IPS-NIHi11 (cell line): ENCODE measurements at places on chromosomes 2 and 18.

DNA sequence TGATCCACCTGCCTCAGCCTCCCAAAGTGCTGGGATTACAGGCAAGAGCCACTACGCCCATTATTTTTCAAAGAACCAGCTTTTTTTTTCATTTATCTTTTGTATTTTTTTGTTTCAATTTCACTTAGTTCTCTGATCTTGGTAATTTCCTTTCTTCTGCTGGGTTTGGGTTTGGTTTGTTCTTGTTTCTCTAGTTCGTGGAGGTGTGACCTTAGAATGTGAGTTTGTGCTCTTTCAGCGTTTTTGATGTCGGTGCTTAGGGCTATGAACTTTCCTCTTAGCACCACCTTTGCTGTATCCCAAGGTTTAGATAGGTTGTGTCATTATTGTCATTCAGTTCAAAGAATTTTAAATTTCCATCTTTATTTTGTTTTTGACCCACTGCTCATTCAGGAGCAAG is 86.7 kb upstream of the MSTN start:
- no peak for DNase-seq

DNA sequence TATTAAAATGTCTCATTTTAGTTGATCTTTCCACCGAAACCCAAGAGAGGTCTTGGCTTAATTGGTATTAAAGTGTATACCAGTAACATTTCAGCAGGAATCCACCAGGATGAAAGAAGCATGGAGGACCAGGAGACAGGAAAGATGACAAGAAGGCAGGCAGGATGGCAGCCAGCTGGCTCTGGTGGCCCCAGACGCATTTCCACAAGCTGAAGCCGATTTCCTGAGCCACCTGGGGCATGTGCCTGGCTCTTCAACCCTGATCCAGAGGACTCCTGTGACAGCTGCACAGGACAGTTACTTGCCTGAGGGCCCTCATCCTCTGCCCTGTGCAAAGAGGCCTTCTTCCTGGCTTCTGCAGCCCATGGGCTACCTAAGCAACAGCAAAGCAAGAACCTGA is 56.9 kb upstream of the NFU1 start:
- DNase-seq: no peak

- DNase-seq: no peak
These were observed 277.2 kb upstream of the MGAT5 start for GRCh38 chr2:133976659-133977058.

DNA sequence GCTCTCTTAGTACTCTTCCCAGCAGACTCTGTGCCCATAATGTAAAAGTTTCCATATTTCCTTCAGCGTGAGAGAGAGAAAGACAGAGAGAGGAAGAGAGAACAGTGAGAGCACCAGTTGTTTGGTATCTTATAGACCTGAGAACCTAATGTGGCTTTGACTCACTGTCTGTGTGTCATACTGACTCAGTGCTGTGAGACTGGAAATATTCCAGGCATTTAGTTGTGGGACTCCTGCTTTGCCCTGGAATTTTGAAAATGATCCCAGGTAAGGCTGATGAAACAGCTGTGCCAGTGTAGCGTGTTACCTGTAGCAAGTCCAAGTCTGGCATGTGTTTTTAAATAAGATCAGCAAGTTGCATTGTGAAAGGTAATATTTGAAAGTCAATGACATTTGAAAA is 87.9 kb upstream of the KCNH7 start:
- no peak for DNase-seq

DNA sequence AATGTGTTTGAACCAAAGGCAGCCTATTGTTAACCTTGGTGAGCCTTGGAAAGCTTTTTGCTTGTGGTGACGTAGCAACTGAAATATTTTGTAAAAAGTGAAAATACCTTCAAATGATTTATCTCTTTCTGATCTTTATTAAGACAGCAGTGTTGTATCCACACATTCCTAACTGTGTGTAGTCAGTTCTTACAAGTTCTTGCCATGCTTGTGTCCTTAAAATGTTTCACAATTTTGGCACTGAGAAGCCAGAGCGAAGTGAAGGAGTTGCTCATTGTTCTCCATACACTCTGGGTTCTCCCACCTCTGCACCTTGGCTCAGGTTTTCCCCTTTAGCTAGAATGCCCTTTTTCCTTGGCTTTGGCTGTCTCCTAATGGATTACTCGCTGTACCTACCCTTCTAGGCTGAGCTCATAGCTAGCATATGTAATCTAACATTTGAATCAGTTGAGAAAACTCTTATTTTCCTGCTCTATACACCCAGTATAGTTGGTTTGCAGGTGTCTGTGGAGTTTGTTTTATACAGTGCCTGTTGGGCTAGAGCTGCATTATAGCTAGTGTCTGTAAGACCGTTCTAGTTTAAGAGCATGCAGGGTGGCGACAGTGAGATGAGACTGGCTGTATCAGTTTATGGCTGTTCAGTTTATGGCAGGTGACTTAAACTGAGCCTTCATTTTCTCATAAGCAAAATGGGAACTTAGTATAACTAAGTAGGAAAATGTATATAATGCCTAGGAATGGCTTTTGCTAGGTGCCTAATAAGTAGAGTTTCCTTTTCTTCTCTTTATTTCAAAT is 45.5 kb downstream of the FMNL2 start:
- no peak for DNase-seq

GRCh38 chr2:229330952-229331351 is 59.9 kb upstream of the PID1 start:
- DNase-seq: no peak

GRCh38 chr2:200428961-200429665 is 80.8 kb downstream of the KCTD18 start:
- no peak for DNase-seq

- DNase-seq: no peak
These were observed 353.2 kb upstream of the CWC22 start for GRCh38 chr2:180360283-180360618.

- no peak for DNase-seq
These were observed 129.4 kb downstream of the TCF4 start for GRCh38 chr18:55458456-55459203.

- DNase-seq: no peak
These were observed 33.0 kb upstream of the PHLPP1 start for GRCh38 chr18:62682371-62682770.

- no peak for DNase-seq
These were observed 82.2 kb upstream of the SEC11C start for GRCh38 chr18:59057493-59057795.

DNA sequence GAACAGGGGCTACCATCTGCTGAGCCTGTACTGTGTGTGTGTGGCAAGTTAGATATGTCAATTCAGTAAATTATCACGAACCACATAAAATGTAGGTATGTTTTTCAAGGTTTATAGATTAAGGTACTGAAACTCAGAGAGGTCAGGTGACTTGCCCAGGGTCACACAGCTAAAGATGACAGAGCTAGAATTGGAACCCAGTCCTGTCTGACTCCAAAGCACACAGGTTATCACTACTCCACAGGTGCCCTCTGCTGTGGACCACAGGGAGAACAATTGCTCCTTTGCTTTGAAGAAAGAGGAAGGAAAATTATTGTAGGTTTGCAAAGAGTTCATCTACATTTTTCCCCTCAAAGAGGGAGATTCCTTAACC is 229.7 kb upstream of the AGAP1 start:
- no peak for DNase-seq

- DNase-seq: no peak
These were observed 227.3 kb downstream of the LOXHD1 start for GRCh38 chr18:46429649-46430224.

DNA sequence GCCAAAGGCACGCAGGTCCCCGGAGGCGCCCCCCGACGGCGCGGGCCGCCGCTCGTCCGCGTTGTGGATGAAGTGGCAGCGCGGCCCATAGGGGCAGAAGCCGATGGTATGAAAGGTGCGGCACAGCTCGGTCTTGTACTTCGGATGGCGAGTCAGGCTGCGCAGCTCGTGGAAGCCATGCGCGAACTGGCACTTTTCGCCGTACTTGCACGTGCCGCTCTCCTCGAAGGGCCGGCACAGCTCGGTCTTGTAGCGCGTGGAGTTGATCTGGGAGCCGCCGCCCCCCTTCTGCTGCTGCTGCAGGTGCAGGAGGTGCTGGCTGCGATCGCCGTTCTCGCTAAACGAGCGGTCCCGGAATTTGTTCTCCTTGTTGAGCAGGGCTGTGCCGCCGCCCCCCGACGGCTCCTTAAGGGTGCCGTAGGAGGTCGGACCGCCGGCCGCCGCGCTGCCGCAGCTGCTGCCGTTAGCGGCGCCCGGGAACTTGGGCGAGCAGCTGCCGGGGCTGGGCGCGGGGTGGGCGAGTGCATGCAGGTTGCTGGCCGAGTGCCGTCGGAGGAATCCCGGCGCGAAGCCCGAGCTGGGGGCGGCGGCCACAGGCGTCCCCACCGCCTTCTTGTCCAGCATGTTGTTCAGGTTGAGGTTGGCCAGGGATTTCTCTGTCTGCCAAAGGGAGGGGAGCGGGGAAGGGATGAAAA is 1.2 kb downstream of the ZFP36L2 start:
- no peak for DNase-seq

DNA sequence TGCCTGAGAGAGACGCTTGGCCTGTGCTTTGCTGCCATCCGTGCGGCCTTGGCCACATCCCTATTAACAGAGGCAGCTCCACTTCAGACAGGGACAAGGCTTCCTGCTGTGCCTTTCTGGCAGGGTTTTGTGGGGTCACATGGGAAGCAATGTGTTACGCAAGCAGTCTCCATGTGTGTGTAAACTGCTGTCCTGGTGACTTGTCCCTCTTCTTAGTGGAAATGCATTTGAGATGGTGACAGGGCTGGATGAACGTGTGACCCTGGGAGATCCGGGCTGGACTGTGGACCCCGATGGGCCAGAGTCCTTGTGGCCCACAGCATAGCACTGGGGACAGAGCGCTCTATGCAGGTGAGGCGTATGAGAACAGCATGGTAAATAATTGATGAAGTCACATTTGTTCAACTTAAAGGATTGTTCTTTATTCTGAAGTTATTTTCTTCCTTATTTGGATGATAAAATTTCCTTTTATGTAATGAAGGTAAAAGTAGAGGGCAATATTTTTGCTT is 23.2 kb downstream of the ASB1 start:
- no peak for DNase-seq

DNA sequence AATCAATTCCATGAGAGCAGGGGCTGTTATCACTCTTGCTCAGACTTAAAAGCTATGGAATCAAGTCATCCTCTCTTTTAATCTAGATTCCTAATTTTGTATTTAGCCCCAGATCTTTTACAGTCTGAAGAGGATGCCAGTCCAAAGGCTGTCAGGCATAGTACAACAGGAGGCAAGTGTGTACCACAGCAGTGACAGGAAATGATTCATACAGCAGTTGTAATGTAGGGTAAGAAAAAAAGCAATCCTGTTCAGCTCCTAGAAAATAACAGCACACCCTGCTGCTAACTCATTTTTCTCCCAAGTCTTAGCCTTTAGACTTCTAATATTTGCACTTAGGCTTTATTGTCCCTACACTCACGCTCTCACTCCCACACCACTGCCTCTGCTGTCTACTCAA is 127.8 kb upstream of the SYT4 start:
- no peak for DNase-seq

DNA sequence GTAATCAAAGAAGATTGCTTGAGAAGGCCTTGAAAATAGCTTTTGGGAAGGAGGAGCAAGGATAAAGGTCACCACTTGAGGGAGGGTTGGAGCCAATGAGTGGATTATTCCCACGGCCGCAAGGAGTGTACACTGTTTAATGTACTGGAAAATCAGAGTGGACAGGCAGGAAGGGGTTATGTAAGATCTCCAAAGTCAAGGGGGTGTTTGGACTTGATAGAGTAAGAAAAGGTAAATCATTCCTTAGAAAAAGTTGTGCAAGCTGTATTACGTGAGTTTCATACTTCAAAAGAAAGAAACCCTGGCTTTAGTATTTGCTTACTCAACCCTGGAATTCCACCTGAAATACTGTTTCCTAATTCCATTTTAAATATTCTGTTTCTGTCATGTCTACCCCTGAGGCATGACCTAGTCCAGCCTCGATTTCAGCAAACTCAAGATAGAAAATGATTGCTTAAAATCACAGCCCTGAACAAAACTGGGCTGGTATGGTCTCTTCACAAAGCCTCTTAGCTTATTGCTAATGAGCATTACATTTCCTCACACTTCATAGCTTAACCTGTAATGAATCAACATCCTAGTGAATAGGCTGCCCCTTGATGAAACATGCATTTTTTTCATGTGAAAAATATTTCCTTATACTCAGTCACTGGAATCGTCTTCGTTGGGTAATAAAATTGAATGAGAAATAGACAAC is 1.1 kb downstream of the MREG start:
- no peak for DNase-seq

DNA sequence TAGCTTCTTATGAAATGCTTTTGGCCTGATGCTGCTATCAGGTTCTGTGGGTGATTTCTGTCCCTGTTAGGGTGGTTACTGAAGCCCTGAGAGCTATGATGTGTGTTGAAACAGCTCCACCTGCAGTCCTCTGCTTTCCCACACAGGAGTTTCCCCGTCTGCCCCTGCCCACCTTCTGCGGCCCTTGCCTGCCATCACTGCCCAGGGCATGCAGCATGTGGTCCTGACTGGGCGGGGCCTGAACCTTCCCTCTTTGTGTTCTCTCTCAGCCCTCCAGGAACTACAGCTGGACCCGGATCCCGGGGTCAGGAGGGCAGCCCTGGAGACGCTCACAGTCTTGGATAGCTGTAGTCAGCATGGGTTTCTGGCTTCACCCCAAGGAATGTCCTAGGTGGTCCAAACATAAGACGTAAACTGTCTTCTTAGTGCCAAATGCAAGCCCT is 21.4 kb downstream of the HJURP start:
- peak; percentile 83 for DNase-seq

DNA sequence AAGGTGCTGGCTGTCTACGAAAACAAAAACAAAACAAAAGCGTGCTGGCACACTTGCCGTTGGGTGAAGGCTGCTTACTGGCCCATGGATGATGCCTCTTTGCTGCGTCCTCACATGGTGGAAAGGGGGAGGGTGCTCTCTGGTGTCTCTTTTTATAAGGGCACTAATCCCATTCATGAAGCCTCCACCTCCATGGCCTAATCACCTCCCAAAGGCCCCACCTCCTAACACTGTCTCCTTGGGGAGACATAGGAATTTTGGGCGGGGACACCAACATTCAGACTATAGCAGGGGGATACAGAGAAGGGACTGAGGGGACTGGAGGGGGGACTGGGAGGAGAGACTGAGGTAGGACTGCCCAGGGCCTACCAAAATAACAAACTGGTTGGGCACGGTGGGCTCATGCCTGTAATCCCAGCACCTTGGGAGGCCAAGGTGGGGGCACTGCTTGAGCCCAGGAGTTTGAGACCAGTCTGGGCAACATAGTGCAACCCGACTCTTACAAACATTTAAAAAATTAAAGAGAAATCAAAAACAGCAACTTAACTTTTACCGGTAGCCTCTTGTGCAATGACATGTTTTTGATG is 14.5 kb downstream of the PTMA start:
- DNase-seq: no peak

DNA sequence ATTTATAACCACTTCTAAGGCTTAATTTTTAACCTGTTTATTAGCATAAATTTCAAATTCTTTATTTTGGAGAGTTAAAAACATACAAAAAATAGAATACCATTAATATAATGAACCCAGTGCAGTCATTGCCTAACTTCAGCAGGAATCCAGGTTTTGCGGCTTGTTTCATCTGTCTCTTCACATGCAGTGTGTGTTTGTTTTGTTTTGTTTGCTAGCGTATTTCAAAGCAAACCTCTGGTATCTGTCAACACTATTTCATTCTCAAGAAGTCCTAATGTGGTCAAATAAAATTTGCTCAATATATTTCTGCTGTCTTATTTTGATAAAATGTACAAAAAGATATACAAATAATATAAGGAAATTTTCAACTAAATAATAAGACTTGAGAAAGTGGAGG is 328.5 kb downstream of the AGPS start:
- DNase-seq: no peak

GRCh38 chr2:106519767-106520166 is 32.6 kb downstream of the CD8B2 start:
- no peak for DNase-seq

GRCh38 chr2:224525774-224526173 is 59.4 kb downstream of the CUL3 start:
- DNase-seq: no peak

- no peak for DNase-seq
These were observed 66.2 kb downstream of the MAP4K4 start for GRCh38 chr2:101763496-101764333.
